ENCODE measurements at places on chromosomes 11 and 22.

- no peak for DNase-seq
These were observed 26.8 kb upstream of the CACNG2 start for GRCh38 chr22:36730176-36730858.

GRCh38 chr22:35899736-35900135 lies 128.9 kb downstream of the RBFOX2 start:
- no peak for DNase-seq

DNA sequence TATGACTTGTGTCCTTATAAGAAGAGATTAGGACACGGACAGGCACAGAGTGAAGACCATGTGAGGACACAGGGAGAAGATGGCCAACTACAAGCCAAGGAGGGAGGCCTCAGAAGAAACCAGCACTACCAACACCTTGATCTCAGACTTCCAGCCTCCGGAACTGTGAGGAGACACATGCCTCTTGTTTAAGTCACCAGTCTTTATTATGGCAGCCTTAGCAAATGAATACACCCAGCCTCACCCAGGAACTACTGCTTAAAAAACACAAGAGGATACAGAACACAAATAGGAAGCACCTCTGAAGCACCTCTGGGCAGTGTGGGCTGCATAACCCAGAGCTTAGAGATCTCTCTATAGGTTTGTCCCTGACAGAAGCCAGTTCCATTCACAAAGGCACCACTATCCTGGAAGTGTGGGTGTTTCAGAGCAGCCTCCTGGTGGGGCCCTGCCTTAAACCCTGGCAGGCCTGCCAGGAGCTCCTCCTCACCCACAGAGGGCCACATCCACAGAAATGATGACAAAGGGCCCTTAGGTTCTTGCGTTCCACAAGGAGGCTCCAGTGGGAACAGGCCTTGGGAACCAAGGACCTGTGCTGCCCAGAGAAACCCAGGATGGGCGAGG lies 58.8 kb downstream of the CHRDL2 start:
- DNase-seq, result no peak

DNA sequence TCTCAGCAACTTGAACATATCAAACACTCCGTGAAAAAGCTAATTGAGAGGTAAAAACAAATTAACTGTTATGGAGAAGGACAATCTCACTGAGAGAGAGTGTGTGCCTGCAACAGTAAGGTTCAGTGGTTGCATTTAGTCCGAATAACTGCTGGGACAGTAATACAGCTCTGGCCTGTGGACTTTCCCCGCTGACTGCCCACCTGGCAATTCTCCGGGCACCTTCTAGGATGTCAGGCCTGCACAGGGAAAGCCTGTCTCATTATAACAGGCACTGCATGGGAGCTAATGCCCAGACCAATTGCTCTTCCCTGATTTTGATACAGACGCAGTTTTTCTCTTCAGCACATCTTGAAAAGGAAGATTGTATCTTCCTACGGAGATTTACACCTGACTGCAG lies 251.0 kb downstream of the DCDC1 start:
- DNase-seq, result no peak

GRCh38 chr11:2997406-2997805 lies 5.3 kb upstream of the NAP1L4 start:
- no peak for DNase-seq

- no peak for DNase-seq
These were observed 8.3 kb downstream of the CAT start for GRCh38 chr11:34447044-34447443.

DNA sequence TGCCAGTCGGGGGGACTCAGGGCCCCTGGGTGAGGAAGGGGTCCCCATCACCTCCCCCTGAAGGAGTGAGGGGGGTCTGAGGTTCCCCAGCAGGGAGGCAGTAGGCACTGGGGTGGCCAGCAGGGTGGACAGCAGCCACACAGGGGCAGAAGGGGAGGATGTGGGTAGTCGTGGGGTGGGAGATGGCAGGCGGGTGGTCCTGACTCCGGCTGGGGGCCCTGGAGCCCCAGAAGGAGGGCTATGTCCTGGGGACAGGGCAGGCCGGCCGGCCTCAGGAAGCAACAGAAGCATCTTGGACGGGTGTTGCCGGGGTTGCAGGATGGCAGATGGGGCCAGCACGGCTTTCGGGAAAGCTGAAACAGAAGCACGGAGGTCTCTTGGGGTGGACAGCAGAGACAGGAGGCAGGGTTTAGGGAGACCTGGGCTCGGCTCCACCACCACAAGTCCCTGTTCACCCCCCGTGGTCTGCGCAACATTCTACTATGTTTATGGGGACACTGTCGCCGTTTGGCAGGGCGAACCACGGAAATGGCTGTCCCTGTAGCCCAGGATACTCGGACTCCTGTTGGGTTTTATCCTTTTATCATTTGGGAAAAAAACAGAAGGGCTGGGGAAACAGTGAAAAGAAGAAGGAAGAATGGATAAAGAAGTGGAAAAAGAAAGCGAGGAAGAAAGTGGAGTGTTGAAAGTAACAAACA lies 14.1 kb downstream of the VWCE start:
- DNase-seq, result no peak

GRCh38 chr11:72162891-72163492 lies 27.5 kb downstream of the FOLR3 start:
- DNase-seq, result no peak

- no peak for DNase-seq
These were observed 267.2 kb downstream of the NTM start for GRCh38 chr11:131637469-131638175.

DNA sequence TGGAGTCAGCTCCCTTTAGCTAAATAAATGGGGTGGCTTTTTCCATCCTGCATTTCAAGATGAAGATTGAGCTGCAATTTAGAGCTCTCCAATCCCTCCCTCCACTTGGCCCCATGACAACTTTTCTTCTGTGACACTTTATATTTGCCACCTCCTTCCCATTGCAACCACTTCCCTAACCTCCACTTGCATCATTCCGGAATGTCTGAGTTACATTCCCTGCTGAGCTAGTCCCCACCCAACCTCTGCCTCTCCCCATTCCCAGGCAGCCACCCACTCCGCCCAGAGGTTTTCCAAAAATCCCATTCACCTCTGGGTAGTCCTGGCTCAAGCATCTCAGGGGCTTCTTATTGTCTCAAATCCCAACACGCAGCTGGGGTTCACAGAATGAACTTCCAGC lies 24.7 kb downstream of the PC start:
- DNase-seq, result no peak

DNA sequence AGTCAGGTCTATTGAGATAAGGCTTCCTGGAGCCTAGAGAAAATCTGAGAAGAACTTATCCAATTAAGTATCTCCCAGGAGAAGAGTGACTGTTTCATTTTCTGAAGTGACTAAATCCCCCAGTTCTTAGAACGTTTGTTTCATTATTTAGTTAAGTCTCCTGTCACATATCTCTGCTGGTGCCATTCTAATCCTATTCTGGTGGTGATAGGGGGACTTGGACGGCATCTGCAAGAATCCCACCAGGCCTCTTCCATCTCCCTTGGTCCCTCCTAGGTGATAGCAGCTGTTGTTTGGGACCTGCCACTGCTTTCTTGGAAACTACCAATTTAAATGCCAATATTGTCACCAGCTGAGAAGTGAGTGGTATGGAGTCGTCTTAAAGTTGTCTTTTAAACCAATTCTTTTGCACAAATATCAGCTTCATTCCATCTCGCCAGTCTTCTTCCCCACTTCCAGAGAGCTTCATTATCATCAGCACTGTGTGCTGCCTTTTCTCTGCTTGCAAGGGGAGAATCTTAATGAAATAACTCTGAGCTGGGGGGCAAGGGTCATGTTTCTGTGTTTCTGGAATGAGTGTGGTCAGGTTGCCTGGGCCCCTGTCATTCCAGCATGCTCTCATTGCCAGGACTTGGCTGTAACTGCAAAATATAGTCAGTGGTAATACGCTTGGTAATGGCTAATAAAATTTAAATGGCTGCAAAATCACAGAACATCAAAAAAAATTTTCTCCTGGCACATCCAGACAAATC lies 104.8 kb downstream of the LDLRAD3 start:
- DNase-seq, result no peak

GRCh38 chr22:36399472-36399778 lies 11.7 kb upstream of the MYH9 start:
- DNase-seq, result no peak

DNA sequence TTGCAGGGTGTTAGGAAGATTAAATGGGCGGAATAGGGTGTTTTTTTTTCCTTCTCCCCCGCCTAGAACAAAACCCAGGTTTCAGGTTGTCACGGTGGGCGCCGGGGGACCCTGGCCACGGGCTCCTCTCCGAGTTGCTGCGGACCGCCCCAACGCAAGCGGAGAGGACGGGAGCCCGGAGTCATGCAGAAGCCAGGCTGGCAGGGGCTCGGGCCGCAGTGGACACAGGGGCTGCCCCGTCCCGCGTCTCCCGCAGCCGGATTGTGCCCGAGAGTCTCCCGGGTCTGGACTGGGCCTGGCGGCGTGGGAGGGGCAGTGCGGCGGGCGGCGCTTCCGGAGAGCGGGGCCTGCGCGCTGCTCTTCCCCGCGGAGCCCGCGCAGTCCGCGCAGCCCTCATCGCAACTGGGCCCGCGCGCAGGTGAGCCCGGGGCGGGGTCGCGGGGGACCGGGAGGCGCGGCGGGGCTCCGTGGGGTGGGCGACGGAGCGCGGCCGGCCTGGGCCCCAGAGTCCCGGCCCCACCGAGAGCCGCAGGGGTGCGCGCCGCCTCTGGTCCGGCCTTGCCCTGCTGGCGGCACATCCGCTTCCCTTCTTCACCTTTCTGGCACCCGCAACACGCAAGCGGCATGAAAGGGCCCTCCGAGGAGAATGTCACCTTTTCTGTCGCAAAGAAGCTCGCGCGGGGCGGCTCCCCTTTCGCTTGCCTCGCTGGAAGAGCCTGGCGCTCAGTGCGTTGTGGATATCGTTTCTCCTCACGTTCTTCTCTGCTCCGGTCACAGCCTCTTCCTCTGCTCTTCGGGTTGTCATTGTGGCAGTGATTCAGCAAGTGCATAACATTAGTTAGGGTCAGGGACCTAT lies at the start of gene TIRAP:
TSS of gene TIRAP (plus strand) at position 358 of the 856 bp plus-strand sequence. CDS start 7,802 bp downstream, outside the sequence.
- DNase-seq, result no peak

DNA sequence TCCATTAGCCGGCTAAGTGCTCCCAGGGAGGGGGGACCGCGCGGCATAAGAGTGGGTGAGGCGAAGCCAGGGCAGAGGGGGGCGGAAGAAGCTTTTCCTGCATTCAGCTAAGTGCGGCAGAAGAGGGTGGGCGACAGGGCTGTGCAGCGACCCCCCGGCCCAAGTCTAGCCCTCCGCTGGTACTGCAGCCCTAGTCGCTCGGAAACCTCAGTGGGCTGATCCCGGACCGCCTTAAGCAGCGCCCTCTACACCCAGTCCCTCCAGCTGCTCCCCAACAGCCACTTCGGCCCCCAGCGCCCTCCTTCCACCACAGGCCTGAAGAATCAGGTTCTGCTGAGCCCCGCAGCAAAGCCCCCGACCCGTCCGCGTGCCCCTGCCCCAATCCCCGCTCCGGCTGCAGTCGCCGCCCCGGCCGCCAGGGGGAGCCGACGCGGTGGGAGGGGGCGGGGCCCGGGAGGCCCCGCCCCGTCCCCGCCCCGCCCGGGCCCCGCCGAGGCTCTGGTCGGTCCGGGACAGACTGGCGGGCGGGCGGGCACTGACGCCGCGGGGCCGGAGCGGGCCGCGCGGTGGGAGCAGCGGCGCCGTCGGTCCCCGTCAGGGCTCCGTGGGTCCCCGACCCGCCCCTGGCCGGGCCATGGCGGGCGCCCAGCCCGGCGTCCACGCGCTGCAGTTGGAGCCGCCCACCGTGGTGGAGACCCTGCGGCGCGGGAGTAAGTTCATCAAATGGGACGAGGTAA lies at the start of gene PLCB3:
TSS of gene PLCB3 (plus strand) at position 515 of the 737 bp plus-strand sequence. CDS start at position 635, 120 bp downstream.
- DNase-seq, result peak; percentile 50

GRCh38 chr22:21948824-21949568 lies 3.7 kb downstream of the PPM1F start:
- no peak for DNase-seq
